ENCODE measurements at places on chromosomes 11 and 22.

GRCh38 chr22:41952713-41953112 is 763 bp downstream of the SMIM45 start:
- DNase-seq: no peak

DNA sequence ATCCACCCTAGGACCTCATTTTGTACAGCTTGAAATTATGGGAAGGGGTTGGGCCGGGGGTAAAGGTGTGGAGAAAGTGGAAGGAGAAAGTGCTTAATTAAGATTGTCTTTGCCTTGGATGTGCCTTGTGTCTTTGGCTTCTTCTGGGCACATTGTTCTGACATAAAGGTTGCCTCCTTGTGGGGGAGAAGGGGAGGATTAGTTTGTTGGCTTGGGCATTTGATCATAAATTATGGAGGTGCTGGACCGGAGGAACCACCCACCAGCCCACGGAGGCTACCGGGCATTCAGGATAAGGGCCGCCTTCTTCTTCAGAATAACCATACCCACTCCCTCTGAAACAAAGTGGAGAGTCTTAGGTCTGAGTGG is 1.3 kb downstream of the PAFAH1B2 start:
- DNase-seq: peak; percentile 65

- no peak for DNase-seq
Observed at GRCh38 chr11:12845163-12845562, 164.0 kb upstream of the RASSF10 start.

- DNase-seq: no peak
Observed at GRCh38 chr11:3632070-3632660, 9.6 kb downstream of the ART5 start.

- DNase-seq: peak; percentile 45
Observed at GRCh38 chr22:28950617-28951411, 67.4 kb downstream of the ZNRF3 start.

GRCh38 chr22:38033522-38034277 is 23.5 kb upstream of the PICK1 start:
- DNase-seq: peak; percentile 46

DNA sequence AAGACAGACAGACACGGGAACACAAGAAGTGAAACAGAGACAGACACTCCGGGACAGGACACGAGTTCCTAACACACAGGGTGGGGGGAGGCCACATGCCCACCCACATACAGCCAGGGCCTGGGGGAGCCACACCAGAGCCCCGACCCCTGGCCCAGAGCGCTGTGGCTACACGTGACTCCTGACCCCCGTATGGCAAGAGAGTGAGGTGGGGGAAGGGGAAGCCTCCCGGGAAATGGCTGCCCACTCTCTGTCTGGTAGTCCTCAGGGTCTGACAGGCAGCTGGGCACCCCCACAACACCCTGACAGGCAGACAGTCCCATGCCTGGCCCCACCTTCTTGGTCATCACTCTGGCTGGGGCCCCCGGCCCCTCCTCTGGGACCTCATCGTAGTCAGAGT is 38.6 kb upstream of the PDE2A start:
- no peak for DNase-seq

GRCh38 chr11:65077451-65077850 is 6.4 kb downstream of the CDCA5 start:
- DNase-seq: no peak

DNA sequence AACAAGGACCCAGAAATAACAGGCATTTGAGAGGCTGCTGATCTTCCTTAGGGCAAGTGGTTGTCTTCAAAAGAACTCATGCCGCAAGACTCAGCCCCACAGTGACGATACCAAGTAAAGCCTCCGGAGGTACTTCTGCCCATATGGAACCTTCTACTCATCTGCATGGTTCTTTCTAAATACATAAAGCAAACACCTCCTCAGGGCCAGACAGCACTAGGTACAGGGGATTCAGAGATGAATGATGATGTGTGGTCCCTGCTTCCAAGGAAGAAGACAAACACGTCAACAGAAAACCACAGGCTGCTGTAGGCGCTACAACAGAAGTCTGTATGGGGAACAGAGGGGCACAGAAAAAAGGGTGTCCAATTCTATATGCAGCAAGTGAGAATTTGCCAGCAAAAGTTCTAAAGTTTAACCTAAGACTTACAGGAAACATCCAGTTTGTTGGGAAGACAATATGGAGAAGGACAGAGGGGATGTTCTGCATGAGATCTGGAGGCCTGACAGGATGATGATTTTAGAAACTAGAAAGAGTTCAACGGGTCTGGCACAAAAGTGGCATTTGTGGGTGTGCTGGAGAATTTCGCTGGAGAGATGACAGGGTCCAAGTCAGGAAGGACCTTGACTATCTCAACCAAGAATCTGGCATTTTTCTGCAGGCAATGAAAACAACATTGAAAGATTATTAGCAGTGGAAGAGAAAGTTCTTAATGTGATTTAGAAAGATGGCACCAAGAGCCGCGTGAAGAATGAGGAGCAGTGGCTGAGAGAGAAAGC is 23.7 kb downstream of the JAML start:
- DNase-seq: no peak

DNA sequence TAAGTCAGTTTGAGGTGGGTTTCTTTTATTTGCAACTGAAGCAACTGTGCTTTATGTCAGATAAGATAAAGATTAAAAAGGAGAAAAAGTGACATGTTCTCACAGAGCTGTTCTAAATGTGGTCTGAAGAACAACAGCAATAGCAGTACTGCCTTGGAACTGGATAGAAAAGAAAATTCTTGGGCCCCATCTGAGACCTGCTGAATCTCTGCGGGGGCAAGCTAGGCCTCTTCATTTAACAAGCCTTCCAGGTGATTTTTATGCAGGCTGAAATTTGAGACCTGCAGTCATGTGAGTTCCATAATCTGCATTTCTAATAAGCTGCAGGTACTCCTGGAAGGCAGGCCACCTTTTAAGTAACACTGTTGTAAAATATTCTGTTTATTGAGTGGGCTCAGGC is 91.4 kb upstream of the CTSC start:
- DNase-seq: no peak

GRCh38 chr22:20647586-20648305 is 126.2 kb upstream of the SERPIND1 start:
- no peak for DNase-seq

- DNase-seq: peak; percentile 97
Observed at GRCh38 chr22:38298312-38299005, 18.8 kb downstream of the CSNK1E start.
